ENCODE measurements at places on chromosomes 13 and 19.

DNA sequence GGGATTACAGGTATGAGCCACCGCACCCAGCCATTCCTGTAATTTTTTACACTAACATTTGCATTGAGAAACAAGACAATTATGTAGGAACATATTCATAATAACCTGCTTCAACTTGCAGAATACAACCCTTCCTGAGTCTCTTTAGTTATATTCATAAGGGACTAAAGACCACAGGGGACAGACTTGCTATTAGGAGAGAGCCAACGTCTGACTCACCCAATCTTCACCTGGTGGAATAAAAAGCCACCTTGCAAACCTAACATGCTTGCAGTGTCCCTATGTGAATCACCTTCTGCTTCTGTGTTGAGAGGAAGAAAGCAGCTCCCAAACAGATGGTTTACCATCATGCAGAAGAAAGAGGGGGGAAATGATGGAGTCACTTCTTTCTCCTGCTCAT, 456.1 kb downstream of the PCDH9 start:
- no peak for DNase-seq

GRCh38 chr19:10862561-10863106, 8.7 kb upstream of the CARM1 start:
- DNase-seq, result no peak

- no peak for DNase-seq
Measured at GRCh38 chr19:19075126-19075525, 11.3 kb downstream of the SLC25A42 start.

DNA sequence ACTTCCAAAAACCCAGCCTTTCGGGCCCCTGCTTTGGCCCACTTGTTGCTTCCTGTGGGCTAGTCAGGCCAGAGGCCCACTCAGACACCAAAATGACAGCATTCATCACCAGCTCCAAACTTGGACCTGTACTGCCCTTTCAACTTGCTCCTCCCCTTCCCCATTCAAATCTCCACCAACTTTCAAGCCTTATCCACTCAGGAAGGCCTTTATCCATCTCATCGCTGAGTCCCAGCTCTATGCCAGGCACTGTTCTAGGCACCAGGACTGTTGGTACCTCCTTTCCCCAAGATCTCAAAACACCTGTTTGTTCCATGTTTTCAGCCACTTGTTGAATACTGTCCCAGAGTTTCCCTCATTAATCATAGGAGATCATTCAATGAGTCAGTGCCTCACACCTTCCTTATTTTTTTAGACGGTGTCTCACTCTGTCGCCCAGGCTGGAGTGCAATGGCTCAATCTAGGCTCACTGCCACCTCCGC, 1011.4 kb downstream of the UQCRFS1 start:
- DNase-seq, result no peak

DNA sequence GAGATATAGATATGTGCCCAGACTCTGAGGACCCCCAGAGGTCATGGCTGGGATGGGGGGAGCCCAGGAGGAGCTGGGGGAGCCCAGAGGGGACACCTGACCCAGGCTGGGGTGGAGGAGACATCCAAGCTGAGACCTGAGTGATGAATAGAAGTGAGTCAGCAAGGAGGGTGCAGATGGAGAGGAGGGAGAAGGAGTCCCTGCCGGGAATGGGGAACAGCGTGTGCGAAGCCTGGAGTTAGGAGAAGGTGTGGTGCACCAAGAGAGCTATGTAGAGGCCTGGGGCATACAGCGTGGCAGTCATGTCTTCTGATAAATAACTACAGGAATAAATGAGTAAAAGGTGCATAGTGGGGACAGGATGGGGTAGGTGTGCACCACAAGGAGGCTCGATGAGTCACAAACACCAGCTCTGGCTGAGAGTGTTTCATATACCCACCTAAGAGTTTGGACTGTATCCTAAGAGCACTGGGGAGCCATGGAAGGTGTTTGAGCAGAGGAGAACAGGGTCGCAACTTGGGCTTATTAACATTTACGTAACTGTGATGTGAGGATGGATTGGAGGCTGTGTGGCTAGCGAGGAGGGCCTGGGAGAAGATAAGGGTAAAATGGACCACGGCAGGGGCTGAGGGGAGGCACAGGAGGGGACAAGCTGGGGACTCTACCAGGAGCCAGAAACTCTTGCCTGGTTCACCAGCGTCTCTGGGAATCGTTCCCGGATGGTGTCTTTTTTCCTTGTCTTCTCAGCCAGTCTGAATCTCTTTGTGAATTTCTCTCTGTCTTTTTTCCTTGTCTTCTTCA, 1.4 kb downstream of the CEACAM18 start:
- DNase-seq, result no peak

DNA sequence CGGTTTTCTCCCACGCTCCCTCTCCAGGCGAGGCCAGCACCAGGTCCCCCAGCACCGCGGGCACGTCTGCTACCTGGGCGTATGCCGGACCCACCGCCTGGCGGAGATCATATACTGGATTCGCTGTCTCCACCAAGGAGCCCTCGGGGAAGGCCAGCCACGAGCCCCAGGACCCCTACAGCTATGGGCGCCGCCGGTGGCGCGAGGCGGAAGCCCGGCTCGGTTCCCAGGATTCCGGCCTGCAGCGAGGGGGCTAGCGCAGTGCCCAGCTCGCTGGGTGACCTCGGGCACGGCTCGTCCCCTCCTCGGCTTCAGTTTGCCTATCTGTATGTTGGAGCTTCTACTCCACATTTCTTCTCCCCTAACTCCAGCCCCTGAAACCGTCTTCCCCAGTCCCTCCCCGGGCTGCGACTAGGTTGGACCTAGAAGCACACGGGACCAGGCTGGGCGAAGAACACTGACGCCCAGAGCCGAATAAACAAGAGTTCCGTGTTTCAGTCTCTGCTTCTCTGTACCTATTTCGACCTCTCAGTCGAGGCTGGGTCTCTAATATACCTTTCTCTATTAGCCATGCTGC, 749 bp upstream of the CPT1C start:
- no peak for DNase-seq

- DNase-seq, result no peak
Measured at GRCh38 chr13:113232208-113233003, 23.0 kb downstream of the CUL4A start.

- DNase-seq, result no peak
Measured at GRCh38 chr13:95509521-95510310, 42.8 kb upstream of the CLDN10 start.

GRCh38 chr13:65275838-65276630, 1954.1 kb downstream of the PCDH9 start:
- DNase-seq, result no peak

- DNase-seq, result no peak
Measured at GRCh38 chr19:9580728-9581127, 3.6 kb downstream of the ZNF121 start.

DNA sequence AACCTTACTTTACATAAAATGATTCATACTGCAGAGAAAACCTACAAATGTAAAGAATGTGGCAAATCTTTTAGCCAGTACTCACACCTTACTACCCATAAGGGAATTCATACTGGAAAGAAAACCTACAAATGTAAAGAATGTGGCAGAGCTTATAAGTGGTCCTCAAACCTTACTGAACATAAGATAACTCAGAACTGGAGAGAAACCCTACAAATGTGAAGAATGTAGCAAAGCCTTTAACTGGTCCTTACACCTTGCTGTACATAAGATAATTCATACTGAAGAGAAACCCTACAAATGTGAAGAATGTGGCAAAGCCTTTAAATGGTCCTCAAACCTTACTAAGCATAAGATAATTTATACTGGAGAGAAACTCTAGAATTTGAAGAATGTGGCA, 90.1 kb downstream of the ZNF675 start:
- no peak for DNase-seq

GRCh38 chr13:30727491-30728355, 7.6 kb upstream of the ALOX5AP start:
- DNase-seq, result no peak

DNA sequence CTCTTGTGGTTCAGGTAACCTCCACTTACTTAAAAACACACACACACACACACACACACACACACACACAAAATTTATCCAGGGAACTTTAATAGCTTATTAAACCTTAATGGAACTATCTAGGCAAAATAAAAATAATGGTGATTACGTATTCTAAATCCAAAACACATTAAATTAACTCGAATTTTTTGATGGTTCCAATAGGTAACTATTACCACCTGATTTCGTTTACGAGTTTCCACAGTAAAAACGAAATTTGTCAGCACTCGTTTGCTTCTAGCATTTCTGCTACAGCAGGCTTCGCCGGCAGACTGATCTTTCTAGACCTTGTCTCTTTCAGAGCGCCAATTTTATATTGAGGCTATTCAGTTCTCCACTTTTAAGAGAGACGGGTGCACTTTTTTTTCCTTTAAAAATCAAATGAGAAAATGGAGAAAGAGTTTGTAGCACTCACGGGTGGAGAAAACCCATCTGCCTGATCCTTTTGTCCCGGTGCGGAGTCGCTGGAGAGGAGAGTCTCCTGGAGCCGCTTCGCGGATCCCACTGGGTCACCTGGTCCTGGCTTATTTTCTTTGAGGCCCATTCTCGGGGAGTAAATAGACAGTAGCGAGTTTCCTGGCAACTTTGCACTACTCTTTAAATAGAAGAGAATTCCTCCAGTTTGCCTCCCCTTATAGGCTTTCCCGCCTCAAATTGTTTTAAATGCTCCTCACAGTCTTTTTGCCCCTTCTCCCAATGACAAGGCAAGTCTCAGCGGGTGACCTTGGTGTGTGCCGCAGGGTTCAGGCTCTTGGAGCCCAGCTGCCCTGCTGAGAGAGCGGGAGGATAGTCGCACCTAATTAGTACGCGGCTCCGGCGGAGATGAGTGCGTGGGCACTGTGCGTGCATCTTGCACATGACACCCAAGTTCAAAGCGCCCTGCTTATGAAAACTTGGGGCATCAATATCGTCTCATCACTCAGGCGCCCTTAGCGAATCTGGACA, 117.0 kb downstream of the KCNRG start:
- DNase-seq, result no peak

DNA sequence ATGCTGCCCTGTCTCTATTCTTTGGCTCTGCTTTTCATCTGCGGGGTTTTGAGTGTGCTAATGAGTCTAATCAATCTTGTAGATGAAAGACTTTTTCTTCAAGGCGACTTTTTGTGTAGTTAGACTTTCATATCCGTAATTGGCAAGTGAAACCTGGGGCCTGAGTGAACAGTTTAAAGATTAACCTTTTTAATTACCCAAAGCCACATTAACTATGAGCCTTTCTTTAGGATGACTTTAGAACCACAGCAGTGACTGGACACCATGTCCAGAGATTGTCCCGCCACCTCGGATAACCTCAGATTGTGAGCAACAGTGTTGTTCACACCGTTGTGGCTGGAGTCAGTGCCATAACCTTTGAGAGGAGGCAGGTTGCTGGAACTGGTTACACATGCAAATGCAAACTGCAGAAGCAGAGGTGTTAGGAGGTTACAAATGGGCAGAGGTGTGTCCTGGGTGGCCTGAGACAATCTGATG, 58.7 kb downstream of the SIAH3 start:
- DNase-seq, result no peak

GRCh38 chr19:42831221-42832019, 48.1 kb downstream of the PSG1 start:
- peak; percentile 28 for DNase-seq

DNA sequence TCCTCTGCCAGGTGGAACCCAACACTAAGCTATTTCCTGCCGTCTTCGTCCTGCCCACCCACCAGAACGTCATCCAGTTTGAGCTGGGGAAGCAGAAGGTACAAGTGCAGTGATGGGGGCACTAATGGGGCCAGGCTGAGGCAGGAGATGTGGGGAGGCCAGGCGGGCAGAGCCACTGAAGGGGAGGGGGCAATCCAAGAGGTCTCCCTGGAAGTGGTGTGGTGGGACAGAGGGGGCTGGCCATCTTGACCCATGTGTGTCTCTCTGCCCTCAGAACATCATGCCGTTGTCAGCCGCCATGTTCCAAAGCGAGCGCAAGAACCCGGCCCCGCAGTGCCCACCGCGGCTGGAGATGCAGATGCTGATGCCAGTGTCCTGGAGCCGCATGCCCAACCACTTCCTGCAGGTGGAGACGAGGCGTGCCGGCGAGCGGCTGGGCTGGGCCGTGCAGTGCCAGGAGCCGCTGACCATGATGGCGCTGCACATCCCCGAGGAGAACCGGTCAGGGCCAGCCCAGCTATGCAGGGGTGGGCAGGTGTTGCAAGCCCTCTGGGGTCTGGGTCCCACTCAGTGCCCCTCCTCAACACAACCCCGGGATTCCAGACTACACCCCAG, 49.6 kb downstream of the RYR1 start:
- DNase-seq, result no peak

GRCh38 chr13:111533900-111534683, 213.7 kb downstream of the TEX29 start:
- DNase-seq, result no peak

DNA sequence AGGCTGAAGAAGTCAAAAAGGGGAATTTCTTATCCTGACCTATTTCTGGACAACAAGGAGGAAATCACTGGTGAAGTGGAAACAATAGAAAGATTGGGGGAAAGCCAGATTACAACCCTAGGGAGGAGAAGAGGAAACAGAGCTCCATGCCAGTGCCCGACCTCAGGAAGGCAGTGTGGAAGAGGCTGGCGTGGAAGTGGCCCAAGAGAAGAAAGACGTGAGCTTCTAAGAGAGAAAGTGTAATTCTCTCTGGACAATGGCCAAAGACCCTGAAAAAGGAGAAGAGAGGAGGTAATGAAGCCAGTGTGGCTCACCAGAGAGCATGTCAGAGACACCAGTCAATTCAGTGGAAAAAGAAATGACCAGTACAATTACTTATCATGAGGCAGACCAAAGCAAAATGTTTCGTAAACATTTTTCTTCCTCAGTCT, 52.6 kb upstream of the URAD start:
- no peak for DNase-seq

- no peak for DNase-seq
Measured at GRCh38 chr13:98586400-98587345, 9.8 kb upstream of the STK24 start.

- DNase-seq, result peak; percentile 66
Measured at GRCh38 chr19:2391118-2391725, 31.2 kb downstream of the TMPRSS9 start.

DNA sequence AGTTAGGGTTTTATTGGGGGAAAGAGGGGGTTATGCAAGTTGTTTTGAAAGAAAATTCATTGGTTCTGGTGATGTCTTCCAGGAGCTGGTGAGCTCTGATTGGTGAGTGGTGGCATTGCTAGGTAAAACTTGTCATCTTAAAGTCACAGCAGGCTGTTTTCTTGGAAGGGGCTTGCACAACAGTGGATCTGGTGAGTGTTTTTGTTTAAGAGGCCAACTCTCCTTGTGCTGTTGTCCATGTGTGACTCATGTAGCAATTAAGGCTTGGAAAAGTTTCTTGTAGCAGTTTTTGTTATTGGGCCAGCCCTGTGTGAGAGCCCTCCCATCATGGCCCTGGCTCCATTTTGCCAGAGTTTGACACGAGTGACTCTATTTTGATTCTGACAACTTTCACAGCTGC, 109.4 kb downstream of the RFC3 start:
- DNase-seq, result no peak

GRCh38 chr19:18108897-18109296, 11.3 kb downstream of the MAST3 start:
- no peak for DNase-seq

DNA sequence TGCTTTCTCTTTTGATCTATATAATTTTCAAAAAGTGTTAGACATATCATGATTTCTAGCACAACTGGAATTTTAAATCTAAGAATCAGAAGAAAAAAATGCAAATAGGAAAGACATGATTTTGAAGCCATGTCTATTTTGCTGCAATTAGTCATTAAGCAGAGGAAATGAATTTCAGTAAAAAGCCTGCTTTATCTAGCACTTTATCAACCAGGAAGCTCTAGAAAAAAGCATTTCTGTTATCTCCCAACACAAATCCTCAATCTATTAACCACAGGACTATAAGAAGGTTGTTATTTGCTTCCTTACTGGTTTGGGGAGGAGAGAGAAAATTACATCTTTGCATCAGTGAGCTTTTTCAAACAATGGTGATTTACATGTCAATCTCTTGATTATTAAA, 716.7 kb downstream of the DIAPH3 start:
- DNase-seq, result no peak

- no peak for DNase-seq
Measured at GRCh38 chr19:35719402-35720162, 1.8 kb downstream of the KMT2B start.
